SK-N-MC (cell line): ENCODE measurements at places on chromosomes 4 and X.
A peak's percentile ranks its signal among the peaks of the same experiment; 100 is the strongest.

DNA sequence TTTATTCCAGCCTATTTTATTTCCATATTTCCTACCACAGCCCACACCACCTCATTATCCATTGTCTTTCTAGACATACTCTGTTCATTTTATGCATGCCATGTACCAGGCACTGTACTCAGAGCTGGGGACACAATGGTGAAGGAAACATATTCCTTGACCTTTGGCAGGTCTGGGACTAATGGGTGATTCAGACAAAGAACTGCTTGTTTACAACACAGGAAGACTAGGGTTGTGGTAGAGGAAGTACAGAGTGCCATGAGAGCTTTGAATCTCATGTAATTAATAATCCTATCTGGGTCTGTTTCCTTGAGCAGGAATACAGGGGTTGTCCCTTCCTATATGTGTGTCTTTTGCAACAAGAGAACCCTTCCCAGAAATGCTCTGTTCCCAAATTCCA lies 75.1 kb upstream of the NUDT10 start:
- DNase-seq = no peak

GRCh38 chrX:20511792-20512191 lies 245.1 kb upstream of the RPS6KA3 start:
- DNase-seq = no peak

DNA sequence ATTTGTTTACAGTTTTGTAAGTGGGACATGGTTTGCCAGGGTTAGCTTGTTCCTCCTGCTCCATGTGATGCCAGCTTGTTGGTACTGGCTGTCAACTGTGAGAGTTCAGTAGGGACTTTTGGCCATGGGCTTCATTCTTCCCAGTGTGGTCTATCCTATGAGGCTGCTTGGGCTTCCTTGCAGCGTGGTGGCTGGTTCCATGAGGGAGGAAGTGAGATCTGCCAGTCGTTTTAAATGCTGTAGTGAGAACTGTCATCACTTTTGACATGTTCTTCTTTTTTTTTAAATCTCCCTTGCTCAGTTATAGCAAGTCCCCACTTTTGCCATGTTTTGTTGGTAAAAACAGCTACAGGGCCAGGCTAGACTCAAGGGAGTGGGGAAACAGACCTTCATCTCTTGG lies 15.9 kb downstream of the NSD2 start:
- no peak for DNase-seq

GRCh38 chr4:79575709-79576428 lies 167.8 kb upstream of the GK2 start:
- no peak for DNase-seq

- DNase-seq = no peak
These were observed 1139.7 kb downstream of the PCDH18 start for GRCh38 chr4:136392576-136392975.

DNA sequence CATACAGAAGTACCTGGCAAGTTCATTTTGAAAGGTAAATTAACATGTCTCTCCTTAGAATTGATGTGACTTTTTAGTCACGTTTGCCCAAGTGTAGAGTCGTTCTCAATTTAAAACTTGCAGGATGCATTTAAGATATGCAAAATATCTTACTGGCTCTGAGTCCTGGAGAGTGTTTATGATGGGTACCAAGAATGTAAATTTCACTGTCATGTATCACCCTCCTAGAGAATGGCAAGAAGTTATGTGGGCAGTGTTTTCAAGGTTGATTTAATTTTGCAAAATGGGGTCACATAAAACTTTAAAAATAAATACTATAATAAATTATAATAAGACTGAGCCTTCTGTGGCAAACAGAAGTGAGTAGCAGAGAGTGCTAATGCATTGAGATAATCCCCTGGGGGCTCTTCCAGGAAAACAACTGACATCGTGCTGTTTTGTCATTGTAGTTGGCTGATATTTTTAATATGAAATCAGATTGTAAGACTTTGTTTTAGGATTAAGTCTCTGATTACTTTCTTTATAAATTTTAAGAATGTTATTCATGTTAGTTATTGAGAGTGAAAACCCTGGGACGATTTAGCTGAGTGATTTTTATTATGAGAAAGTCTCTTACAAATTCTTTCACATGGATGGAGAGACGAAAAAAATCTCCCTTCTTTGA lies 103.0 kb downstream of the AFF1 start:
- DNase-seq = no peak

- peak; percentile 48 for DNase-seq
These were observed 15.0 kb upstream of the STK32B start for GRCh38 chr4:5036239-5036638.

- DNase-seq = no peak
These were observed 45.5 kb upstream of the PBDC1 start for GRCh38 chrX:76127341-76127740.

DNA sequence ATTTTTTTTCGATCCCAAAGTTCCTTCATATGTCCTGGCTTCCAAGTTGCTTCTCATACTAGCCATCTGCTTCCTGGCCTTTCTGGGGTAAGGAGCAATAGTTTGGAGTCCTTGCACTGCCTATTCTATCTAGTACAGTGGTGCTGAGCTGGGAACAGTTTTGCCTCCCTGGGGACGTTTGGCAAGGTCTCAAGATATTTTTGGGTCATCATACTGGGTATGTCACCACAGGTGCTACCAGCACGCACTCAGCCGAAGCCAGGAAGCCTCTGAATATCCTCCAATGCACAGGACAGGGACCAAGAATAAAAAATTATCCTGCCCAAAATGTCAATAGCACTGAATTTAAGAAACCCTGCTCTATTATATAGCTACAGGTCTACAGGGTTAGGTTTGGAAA lies 35.4 kb upstream of the TMSB15B start:
- no peak for DNase-seq

GRCh38 chr4:54226404-54227255 lies 2.5 kb upstream of the PDGFRA start:
- no peak for DNase-seq

GRCh38 chr4:56048702-56049431 lies 100.1 kb downstream of the CEP135 start:
- no peak for DNase-seq

DNA sequence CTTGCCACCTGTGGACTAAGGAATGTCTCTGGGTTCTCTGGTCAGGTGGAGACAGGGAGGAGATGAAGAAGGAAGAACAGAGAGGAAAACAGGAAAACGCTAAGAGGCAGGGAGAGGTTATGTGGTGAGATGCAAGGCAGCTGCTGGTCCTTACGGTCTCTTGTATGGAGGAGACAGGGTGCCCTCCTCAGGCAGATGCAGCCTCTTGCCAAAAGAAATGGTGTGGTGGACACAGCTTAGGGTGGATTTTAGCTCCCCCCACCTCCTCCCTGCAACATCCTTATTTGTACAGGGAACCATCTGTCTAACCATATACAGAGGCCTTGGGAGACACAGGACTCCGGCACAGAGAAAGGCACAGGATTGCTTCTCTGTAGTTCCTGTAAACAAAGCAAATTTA lies 9.7 kb downstream of the OCIAD2 start:
- no peak for DNase-seq

DNA sequence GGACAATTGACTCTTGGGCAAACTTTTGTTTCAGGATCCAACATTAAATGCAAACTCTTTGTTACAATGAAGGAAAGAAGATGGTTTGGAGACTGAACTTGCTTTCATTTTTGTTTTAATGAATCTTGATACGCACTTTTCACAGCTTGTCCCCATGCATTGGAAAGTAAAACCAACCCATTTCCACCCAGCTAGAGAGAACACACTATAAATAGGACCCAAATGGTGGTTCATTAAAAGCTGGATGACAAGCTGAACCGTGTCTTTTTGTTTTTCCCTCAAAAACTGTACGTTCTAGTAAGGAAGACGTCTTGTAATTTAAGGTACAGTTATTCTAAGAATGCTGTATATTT lies 95.3 kb upstream of the EGFL6 start:
- no peak for DNase-seq

- DNase-seq = no peak
These were observed 9.6 kb upstream of the TSPYL2 start for GRCh38 chrX:53072418-53073114.

- DNase-seq = no peak
These were observed 904.8 kb downstream of the PDHA2 start for GRCh38 chr4:96744676-96745075.

- no peak for DNase-seq
These were observed 6.6 kb downstream of the MID1IP1 start for GRCh38 chrX:38807873-38808272.

GRCh38 chr4:4603067-4603466 lies 61.2 kb upstream of the STX18 start:
- no peak for DNase-seq

DNA sequence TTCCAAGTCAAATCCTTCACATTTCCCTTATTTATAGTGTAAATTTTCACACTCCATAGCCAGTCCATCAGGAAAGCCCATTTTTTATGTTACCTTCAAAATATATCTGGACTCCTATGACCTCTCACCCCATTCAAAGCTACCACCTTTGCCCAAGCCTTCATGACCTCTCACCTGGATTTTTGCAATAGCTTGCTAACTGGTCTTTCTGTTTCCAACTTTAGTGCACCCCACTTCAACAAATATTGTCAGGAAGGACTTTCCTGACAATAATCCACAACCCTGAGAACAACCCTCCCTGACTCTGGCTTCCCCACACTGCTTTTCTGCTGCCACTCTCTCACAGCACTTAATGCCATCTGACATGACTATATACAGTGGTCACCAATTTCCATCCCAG lies 33.4 kb downstream of the ASIC5 start:
- DNase-seq = no peak
